ENCODE measurements at places on chromosomes 6 and 20.

- DNase-seq: no peak
These were observed 23.3 kb downstream of the NRSN1 start for GRCh38 chr6:24149296-24149695.

DNA sequence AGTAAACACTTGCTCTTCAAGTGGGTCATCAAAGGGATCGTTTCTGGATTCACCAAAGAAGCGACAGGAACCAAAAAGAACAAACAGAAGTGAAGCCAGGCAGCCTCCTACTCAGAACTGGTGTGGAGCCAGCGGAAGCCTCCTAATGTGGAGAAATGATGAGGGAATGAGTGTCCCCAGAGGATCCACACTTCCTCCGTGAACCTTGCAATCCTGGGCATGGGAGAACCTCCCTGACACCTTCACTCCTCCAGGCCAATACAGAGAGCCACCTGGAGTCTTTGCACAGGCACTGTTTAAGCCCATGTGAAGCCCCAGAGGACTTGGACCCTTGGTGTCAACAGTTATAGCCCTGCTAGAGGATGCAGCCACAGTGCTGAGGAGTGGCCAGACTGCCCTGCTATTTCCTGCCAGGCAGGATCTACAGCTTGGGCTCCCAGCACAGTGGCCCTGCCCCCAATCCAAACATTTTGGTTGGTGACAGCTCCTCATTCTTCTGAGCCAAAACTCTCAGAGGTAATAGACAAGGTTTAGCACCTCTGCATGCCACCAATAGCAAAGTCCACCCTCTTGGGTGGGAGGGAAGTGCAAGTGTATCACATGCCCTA lies 23.2 kb upstream of the SERINC1 start:
- DNase-seq: no peak

DNA sequence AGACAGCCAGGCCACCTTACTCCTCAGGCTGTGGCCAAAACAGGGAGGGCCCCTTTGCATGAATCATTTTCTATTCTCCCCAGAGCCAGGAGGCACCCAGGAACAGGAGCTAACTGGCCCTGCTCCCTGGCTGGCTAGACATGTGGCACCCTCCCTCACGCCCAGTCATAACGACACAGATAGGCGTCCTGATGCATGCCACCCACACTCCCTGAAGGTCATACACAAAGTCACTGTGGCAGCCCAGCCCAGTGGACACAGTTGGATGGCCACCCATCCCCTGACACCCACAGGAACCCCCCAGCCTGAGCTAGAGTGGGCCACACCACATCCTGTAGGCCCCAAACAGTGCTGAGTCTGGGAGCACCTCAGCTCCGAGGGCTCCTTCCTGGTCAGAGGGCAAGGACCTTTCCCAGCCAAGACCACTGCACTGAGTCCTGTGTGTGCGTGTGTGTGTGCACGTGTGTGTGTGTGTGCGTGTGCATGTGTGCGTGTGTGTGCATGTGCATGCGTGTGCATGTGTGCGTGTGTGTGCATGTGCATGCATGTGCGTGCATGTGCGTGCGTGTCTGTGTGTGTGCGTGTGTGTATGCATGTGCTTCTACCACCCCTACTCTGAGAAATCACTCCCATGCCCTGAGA lies 21.6 kb downstream of the TFEB start:
- no peak for DNase-seq

GRCh38 chr6:87498048-87498447 lies 25.3 kb downstream of the SLC35A1 start:
- DNase-seq: no peak
